ENCODE measurements at places on chromosomes 5 and 9.

GRCh38 chr5:57298985-57299491 is 125.2 kb downstream of the GPBP1 start:
- no peak for DNase-seq

GRCh38 chr5:147968855-147969254 is 62.5 kb upstream of the C5orf46 start:
- DNase-seq = no peak

GRCh38 chr5:115180165-115180709 is 10.5 kb upstream of the TRIM36 start:
- no peak for DNase-seq

GRCh38 chr9:89602978-89603766 is 1.6 kb upstream of the GADD45G start:
- DNase-seq = peak; percentile 51

- DNase-seq = no peak
Observed at GRCh38 chr5:149002761-149003689, 59.8 kb downstream of the SH3TC2 start.

GRCh38 chr9:228929-229695 is 14.4 kb downstream of the DOCK8 start:
- DNase-seq = no peak

GRCh38 chr9:96875461-96876142 is 21.3 kb upstream of the ZNF782 start:
- DNase-seq = no peak

GRCh38 chr5:134437847-134438581 is 26.3 kb upstream of the CDKN2AIPNL start:
- no peak for DNase-seq

DNA sequence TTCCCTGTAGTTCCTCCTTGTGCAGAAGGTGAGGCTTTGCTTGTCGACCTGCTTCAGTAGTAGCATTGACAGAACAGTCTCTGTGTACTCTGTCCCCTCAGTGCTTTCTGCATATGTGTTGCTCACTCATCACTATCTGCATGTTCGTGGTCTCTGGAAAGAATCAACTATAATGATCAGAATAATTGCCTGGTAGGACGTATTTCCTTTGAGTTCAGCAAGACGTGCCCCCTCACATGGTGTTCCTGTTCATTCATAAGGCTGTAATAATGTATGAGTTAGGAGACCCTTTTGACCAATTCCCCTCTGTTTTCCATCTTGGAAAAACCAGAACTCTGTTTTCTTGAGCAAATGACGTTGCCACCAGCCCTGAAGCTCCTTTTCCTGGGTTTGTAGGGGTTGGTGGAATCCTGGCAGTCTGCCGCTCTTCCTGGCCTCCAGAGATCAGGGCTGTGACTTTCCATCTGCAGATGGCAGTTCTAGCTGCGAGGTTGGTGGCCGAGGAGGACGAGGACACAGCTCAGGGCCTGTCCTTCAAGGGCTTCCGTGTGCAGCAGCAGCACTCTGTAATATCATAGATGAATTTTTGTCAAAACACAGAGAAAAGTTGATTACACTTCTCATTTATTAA is 61.9 kb downstream of the EXOSC2 start:
- no peak for DNase-seq

- no peak for DNase-seq
Observed at GRCh38 chr9:120711354-120711753, 2.9 kb downstream of the MEGF9 start.
